ENCODE measurements at places on chromosomes 5 and 9.

DNA sequence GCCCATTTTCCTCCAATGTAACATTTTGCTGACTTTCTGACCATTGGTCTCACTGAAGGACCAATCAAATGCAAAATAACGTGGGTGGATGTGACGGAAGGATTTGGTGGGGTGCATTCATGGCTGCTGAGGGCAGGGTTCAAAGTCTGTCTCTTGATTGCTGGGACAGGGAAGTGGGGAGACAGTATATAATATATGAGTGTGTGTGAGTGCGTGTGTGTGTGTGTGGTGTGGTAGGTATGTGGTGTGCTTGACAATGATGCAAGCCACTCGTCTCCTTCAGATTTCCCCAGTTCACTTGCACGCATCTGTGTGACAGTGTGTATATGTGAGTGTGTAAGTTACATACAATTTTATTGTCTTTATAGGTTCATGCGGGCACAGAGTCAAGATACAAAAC is 477.3 kb downstream of the DIRAS2 start:
- DNase-seq = no peak

DNA sequence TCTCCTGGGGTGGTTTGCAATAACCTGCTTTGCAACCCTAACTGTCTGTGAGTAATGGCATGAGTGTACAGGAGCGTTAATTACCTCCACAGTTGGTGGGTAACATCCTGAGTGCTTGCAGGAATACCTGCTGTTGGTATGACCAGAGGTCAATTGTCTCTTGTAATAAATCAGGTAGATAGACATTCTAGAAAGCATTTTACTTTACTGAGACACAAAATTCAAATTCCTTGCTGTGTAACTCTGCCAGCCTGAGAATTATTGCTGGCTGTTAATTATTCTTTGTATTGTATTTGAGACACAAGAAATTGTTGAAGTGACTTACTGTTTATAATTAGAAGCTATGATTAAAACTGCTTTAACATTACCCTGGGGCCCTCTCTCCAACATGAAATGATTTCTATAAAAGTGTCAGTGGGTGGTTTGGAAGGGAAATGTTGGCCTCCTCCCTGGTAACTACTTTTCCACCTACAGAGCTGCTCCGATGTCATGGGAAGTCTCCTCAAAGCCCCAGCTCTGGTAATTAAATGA is 150.8 kb upstream of the ADCY2 start:
- DNase-seq = no peak

DNA sequence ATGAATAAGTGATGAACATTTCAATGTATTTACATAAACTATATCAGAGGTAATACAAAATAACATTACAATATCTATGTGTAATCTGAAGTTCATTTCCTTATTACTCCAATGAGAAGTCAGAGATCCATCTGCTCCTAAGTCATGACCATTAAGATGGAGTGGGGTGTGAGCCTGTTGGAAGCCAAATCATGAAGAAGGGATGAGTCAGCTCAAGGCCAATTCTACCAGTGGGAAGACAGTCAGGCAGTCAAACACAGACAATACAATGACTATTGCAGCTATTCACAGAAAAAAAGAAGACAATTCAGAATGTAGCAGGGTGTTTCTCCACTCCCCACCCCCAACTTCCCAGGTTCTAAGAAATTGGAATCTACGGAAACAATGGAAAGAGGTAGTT is 155.0 kb downstream of the NFIB start:
- DNase-seq = no peak

DNA sequence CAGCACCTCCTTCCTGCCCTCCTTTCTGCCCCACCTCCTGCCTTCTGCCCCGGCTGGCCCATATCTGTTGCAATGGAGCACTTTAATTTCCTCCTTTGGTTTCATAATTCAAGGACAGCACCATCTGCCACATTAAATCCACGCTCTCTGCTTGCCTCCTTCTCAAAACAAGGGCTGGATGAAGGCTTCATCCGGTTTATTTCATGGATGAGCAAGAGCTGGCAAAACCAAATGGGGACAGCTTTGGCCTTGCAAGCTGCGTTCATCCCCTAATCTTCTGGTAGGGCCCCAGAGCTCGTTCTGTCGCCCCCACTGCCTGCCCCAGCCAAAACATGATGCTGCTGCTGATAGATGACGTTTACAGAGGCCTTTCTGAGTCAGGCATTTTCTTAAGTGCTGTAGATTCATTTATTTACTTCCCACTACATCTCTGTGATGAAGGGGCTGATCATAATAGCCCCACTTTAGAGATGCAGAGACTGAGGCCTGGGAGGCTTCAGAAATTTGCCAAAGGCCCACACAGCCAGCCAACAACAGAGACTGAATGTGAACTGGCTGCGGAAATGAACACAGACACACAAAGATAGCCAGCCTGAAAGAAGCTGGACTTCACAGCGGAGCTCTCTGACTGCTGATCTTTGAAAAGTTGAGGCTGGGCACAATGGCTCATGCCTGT is 115.6 kb upstream of the CPEB4 start:
- no peak for DNase-seq

DNA sequence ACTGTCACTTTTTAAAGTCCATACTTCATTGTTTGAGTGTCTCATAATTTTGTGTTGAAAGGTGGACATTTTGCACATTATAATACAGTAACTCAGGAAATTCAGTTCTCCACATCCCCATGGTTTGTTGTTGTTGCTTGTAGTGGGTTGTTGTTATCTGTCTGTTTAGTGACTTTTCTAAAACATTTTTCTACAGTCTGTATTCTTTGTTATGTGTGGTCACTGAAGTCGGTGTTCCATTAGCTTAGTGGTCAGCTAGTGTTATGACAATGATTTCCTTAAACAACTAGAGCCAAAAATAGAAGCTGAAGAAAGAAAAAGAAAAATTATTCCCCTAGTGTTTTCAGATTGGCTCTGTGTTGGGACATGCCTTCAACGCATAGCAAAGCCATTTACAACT is 5.6 kb upstream of the IL33 start:
- DNase-seq = no peak

GRCh38 chr9:128254855-128255759 is 20.7 kb downstream of the GOLGA2 start:
- peak; percentile 38 for DNase-seq

GRCh38 chr5:71633255-71634155 is 46.4 kb downstream of the MCCC2 start:
- DNase-seq = no peak

DNA sequence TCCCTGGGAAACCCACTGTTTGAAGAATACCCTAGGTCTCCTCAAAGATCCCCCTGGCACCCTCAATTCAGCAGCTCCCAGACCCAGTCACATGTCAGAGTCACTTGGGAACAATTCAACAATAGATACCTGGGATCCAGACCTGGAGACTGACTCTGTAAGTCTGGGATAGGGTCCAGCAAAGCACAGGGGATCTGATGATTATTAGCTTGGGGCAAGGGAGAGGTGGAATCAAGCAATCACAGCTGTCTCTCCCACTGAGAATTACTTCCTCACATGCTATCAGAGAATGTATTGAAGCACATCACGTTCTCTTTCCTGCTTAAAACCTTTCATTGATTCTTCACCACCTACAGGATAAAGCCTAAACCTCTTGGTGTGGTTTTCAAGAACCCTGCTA is 5.9 kb downstream of the FAM193B start:
- DNase-seq = no peak

DNA sequence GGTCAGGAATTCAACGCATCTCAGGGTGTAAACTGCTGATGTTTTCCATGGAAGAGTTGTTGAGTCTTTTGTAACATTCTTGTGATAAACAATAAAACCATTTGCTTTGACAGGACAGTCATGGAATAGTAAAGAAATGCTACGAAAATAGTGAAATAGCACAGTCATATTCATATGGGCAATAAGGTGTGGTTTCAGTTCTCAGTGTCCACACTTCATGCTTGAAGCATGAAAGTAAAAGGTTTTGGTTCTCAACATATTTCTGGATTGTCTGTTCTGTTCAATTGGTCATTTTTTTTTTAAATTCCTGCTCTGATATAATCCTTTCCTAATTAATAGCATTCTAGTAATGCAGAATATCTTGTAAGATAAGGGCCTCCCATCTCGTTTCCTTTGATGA is 467.6 kb upstream of the ZNF608 start:
- DNase-seq = no peak

- DNase-seq = peak; percentile 3
These were observed 97.5 kb downstream of the COL5A1 start for GRCh38 chr9:134738869-134739659.

GRCh38 chr5:95878417-95879323 is 56.1 kb upstream of the GLRX start:
- no peak for DNase-seq

- DNase-seq = no peak
These were observed 351.8 kb downstream of the RAB3C start for GRCh38 chr5:58934629-58935097.

DNA sequence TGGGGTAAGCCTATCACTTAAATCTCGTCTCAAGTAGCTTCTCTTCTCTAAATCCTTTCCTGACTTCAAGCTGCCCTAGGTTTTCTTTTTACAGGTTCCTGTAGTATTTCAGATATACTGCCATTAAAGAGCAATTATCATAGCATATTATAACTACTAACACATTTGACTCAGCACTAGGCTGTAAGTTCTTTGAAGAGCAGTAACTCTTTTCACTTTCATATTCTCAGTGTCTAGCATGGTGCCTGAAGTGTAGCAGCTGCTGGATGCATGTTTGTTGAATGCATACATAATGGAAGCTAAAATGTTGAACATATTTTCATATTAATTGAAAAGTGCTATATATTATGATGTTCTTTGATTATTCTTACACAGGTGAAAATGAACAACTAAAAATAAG is 22.5 kb downstream of the CCDC152 start:
- DNase-seq = no peak

DNA sequence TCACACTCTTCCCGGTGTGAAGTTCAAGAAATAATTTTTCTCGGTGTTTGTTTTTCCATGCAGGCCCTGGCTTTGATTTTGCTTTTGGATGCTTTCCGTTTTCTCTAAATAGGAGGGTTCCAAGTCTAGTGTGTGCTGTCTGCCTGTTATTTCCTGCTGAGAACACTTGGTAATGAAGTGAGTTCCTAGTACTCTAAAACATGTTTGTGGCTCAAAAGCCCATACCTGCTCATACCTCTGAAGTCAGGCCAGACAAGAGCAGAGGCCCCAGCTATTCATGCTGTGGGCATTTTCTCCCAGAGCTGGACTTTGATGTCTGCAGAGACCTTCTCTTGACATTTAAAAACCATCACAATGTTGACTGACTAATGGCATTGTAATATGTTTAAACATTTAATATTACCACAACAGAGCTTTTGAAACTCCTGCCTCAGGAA is 211.2 kb downstream of the GOLPH3 start:
- DNase-seq = no peak

- DNase-seq = no peak
These were observed 200 bp downstream of the NPR3 start for GRCh38 chr5:32711362-32711680.

GRCh38 chr5:9226016-9226536 is 319.8 kb downstream of the SEMA5A start:
- DNase-seq = no peak

DNA sequence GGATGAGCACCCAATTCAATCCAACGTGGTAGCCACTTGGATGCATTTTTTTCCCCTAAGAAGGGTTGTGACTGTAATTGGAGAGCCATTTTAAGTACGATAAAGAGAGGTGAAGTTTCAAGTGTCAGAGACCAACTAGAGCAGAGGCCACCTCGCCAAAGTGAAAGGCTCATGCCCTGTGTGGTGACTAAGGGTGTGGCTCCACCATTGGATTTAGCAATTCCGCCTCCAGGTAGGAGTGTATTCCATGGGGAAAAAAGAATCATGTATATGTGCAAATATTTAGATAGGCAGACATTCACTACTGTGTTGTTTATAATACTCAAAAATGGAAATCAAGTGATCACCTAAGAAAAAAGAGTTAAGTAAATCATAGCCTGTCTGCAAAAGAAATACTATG is 53.1 kb upstream of the S1PR3 start:
- DNase-seq = no peak

- no peak for DNase-seq
These were observed 1002.7 kb upstream of the DMAC1 start for GRCh38 chr9:8802242-8802641.

- no peak for DNase-seq
These were observed 30.0 kb upstream of the NREP start for GRCh38 chr5:111787006-111787405.

DNA sequence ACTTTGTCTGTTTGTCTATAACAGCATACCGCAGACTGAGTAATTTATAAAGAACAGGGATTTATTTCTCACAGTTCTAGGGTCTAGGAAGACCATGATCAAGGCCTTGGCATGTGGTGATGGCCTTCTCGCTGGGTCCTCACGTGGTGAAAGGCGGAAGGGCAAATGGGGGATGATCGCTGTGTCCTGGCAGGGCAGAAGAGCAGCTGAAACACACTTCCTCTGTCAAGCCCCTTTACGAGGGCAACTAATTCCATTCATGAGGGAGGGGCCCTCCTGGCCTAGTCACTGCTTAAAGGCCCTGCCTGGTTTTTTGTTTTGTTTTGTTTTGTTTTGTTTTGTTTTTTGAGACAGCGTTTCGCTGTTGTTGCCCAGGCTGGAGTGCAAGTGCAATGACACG is 41.9 kb upstream of the UBTD2 start:
- no peak for DNase-seq

- no peak for DNase-seq
These were observed 10.6 kb upstream of the UBAP2 start for GRCh38 chr9:34059281-34059680.

DNA sequence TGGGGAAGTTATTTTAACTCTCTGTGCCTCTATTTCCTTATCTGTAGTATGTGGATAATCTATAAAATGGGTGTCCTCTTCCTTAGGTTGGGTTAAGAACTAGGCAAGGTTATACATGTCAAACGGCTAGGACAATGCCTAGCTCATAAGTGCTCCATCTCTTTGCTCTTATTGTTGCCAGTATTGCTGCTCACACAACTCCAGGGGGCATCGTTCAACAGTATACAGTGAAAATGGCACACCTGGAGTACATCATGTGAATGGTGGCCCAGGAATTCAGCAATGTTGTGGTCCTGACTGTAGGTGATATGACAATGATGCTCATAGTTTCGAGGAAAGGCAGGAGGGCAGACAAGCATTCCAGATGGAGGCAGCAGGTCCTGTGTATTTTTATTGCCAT is 30.1 kb downstream of the SLIT3 start:
- DNase-seq = no peak

DNA sequence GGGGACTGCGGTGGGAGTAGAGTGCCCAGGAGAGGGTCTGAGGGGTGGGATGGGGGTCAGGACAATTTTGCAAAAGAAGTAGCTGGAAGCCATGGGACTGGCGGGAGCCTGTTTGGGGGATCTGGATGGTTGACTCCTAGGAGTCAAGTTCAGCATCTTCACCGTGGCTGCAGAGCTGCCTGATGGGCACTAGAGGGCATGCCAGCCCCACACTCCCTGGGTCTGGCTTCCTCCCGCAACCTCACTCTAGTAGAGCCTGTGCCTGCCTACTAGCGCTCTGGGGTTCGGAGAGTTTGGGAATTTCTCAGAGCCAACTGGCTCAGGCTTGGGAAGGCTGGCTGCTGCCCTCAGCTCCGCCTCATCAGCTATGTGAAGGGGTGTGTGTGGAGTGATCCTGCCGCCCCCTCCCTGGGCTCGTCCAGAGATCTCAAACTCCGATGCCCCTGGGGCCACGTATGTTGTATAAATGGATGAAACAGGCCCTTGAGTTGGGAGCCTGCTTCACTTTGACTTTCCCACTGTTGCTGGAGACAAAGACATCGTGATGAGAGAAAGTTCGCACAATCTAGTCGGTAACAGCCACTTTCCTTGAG is 10.8 kb downstream of the TSPAN17 start:
- DNase-seq = peak; percentile 52
